Tibial artery (tissue), 4 donors: ENCODE measurements at places on chromosomes 5 and 9.

- no peak overlapping the region for H3K4me3 ChIP-seq
- H3K27me3 ChIP-seq = no peaks in the 10 kb centered on the region
- no peaks in the 10 kb centered on the region for H3K36me3 ChIP-seq
Observed at GRCh38 chr9:102514541-102514940, 480.6 kb upstream of the CYLC2 start.

DNA sequence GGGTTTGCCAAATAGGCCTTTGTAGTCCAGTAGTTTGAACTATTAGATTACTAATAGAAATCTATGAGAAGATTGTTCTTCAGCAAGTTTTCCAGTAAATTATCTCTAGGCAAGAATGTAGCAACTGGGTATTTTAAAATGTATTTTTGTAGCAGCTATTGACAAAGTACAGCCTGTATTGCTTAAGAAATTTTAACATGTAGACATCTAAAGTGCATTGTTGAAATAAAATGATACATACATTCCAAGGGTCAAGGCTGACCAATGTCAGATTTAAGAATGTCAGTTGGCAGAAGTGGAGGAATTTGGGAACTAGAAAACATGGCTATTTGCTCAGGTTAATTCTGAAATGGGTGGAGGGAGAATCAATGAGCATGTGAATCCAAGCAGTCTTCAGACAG, 57.5 kb upstream of the ZSWIM6 start:
- H3K27me3 ChIP-seq = no peaks in the 10 kb centered on the region
- DNase-seq = no peak
- H3K4me1 ChIP-seq = no peaks in the 10 kb centered on the region
- no peaks in the 10 kb centered on the region for H3K36me3 ChIP-seq
- H3K27ac ChIP-seq = no peak overlapping the region

- H3K36me3 ChIP-seq = peaks cover 64% of the 10 kb centered on the region
- peaks cover 100% of the 10 kb centered on the region for H3K4me1 ChIP-seq
- H3K27ac ChIP-seq = peak overlapping the region; percentile 93
- no peak for DNase-seq
Observed at GRCh38 chr9:95085036-95085770, 232.3 kb downstream of the FANCC start.

DNA sequence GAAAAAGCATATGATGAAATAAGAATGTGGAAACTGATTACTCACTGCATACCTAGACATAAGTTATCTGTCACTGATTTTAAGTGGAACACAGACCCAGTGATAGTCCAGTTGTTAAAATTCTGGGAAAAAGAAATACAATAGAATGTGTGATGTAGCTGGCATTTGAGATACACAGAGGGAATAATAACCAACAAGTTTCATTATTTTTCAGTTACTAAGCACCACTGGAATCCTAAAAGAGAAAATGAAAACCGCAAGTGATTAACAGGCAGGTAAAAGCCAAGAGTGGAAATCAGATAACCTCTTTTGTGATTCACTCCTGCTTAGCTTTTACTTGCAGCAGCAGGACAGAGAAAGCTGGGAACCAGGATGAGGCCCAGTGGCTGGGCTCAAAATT, 994.0 kb upstream of the SEMA6A start:
- no peak for DNase-seq
- no peaks in the 10 kb centered on the region for H3K27me3 ChIP-seq
- no peaks in the 10 kb centered on the region for H3K36me3 ChIP-seq

DNA sequence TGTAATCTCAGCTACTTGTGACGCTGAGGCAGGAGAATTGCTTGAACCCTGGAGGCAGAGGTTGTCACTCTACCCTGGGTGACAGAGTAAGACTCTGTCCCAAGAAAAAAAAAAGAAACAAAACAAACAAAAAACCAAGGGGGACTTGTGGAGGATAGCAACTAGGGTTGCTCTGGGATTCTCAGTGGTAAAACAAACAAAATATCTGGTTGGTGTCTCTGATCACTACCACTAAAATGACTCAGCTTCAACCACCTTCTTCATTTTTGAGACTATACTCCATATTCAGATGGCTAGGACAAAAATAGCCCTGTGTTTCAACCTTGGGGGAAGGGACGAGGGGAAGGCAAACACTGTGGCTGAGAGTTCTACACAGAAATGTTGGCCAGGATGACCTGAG, 110.3 kb downstream of the ARRDC3 start:
- H3K4me1 ChIP-seq = no peaks in the 10 kb centered on the region
- no peak for DNase-seq
- H3K36me3 ChIP-seq = no peaks in the 10 kb centered on the region
- H3K27ac ChIP-seq = no peak overlapping the region
- no peaks in the 10 kb centered on the region for H3K27me3 ChIP-seq
- no peak overlapping the region for H3K4me3 ChIP-seq

DNA sequence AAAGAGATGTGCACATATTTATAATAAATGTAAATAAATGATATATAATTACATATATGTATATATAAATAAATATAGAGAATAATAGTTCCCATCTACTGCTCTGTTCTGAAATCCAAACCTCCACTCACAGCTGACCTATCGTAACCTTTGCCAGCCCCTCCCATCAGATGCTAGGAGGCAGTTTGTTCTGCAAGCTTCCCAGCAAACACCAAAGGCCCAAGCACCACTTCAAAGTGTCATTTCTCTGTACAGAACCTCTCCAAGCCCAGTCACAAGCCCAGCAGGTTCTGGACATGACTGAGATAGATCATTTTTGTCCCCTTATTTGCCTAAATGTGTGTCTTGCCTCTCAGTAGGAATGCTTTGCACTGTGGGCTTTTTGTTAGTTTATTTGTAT, 62.4 kb downstream of the MFAP3 start:
- H3K4me1 ChIP-seq = no peaks in the 10 kb centered on the region
- no peak for DNase-seq
- H3K27me3 ChIP-seq = no peaks in the 10 kb centered on the region
- H3K27ac ChIP-seq = no peak overlapping the region

DNA sequence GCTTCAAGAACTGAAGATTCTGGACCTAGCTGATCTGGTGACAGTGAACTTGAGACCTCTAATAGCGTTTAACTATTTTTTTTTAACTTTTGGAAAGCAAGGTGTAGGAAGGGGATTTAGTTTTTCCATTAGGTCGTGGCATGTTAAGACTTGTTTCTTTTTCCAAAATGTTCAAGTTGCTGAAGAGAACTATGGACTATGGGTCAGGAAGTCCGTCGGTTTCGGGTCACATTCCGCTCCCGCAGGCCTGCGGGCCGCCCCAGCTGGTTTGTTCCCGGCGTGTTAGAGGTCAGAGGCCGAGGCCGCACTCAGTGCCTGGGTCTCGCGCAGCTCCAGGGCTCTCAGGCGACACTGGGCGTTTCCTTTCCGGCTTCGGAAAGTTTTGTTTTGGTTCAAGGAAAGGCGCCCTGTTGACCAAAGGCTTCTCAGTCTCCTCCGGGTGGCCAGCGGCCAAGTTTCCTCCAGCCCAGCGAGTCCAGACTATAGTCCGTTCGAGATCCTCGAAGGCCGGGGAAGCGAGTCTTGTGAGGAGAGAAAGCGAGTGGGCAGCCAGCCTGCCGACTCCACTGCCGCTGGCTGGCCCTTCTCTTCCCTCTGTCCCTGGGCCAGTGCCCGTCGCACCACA, 586 bp upstream of the FCHO2 start:
- H3K4me3 ChIP-seq = peak overlapping the region; percentile 87
- H3K4me1 ChIP-seq = no peaks in the 10 kb centered on the region
- no peaks in the 10 kb centered on the region for H3K36me3 ChIP-seq
- peak overlapping the region; percentile 98 for H3K27ac ChIP-seq
- DNase-seq = no peak
- no peaks in the 10 kb centered on the region for H3K27me3 ChIP-seq

- no peaks in the 10 kb centered on the region for H3K27me3 ChIP-seq
- H3K27ac ChIP-seq = no peak overlapping the region
- peaks cover 81% of the 10 kb centered on the region for H3K4me1 ChIP-seq
- DNase-seq = no peak
- H3K4me3 ChIP-seq = no peak overlapping the region
Observed at GRCh38 chr9:136531186-136531903, 14.5 kb downstream of the NOTCH1 start.

DNA sequence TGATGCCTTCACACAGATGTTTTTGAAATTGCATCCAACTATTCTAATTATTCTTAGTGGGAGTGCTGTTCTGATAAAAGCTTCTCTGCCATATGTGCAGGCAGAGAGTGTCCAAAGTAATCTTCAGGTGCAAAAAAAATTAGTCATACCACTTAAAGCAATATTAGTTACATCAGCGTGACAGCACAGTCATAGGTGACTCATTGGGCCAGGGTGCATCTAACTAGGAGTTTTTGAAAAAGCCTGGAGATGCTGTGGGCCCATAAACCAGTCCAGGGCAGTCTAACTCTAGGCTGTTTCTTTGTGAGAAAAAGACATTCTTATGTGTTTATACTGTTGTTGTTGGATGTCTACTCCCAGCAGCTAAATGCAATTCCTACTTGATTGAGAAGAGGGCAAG, 33.0 kb upstream of the C6 start:
- no peaks in the 10 kb centered on the region for H3K4me1 ChIP-seq
- no peaks in the 10 kb centered on the region for H3K27me3 ChIP-seq
- H3K27ac ChIP-seq = no peak overlapping the region
- H3K4me3 ChIP-seq = no peak overlapping the region
- no peaks in the 10 kb centered on the region for H3K36me3 ChIP-seq

DNA sequence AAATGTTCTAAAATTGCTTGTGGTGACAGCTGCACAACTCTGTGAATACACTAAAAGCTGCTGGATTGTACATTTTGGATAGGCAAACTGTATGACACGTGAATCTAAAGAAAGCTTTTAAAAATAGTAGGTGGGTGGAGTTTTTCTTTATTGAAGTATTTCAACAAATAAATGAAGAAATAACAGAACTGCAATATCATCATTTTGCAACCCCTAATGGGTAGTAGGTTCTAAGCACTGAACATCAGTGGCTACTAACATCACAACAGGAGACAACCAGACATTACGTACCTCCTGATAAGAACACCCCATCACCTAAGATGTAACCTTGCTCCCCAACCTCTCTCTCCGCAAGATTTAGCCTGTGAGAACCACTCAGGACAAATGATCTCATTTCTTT, 38.6 kb downstream of the EPB41L4B start:
- H3K27ac ChIP-seq = no peak overlapping the region
- H3K4me3 ChIP-seq = no peak overlapping the region
- H3K27me3 ChIP-seq = no peaks in the 10 kb centered on the region
- H3K4me1 ChIP-seq = no peaks in the 10 kb centered on the region
- DNase-seq = no peak

DNA sequence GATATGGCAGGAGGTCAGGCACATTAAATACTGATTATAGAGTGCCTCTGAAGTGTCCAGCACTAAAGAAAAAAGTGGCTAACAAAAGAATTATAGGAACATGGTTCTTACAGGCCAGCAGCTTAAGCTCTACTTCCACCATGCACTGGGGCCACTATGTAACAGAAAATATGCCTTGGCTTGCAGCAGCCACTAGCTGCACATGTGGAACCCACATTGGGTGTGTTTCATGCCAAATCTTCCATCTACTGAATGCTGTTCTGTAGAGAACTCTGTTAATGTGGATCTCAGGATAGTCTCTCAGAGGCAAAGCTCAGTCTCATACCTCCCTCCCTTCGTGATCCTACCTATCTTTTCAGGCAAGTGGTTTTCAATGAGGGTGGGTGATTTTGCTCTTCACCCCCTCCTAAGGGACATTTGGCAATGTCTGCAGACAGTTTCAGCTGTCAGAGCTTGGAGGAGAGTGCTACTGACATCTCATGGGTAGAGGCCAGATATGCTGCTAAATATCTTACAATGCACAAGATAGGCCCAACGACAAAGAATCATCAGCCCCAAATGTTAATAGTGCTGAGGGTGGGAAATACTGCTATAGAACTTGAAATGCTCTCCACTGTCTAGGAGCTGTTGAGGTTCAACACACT, 218.9 kb downstream of the TARS1 start:
- no peaks in the 10 kb centered on the region for H3K27me3 ChIP-seq
- H3K4me3 ChIP-seq = no peak overlapping the region
- H3K27ac ChIP-seq = no peak overlapping the region
- DNase-seq = no peak

DNA sequence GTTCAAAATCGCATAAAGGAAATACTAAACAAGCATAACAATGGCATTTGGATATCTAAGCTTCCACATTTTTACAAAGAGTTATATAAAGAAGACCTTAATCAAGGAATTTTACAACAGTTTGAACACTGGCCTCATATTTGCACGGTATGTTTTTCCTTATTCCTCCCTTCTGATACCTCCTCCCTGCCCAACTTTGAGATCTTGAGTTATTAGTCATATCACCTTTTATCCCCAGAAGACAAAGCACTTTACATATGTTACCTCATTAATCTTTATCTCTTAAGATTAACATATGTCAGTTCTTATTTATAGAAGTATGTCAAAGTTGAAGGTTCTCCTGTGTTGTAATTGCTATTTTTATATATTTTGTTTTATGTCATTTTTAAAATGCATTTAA, 29.8 kb downstream of the TDRD7 start:
- no peak for DNase-seq
- H3K4me1 ChIP-seq = no peaks in the 10 kb centered on the region
- peaks cover 17% of the 10 kb centered on the region for H3K36me3 ChIP-seq
- H3K27me3 ChIP-seq = no peaks in the 10 kb centered on the region
- H3K4me3 ChIP-seq = no peak overlapping the region

DNA sequence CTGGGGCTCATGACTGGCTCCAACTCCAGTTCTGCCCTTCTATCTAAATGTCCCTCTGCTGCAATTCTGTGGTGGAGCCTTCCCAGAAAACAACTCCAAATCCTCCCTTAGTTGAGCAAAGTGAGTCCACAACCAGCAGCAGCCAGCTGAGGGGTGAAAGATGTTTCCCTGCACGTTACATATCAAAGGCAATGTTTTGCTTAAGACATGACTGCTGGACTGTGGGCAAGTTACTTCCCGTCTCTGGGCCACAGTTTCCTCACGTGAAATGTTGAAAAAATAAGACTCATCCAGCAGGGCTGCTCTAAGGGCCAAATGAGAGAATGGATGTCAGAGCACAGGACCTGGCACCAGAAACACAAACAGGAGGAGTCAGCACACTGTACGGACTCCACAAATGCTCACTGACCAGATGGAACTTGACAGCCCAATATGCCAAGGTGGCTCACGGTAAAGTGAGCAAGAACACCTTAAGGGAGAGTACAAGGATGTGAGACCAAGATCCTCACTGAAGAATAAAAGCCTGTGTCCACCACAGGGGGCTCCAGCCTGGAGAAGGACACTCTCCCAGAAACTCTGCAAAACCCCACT, 138.4 kb upstream of the ABCA1 start:
- H3K27ac ChIP-seq = no peak overlapping the region
- H3K36me3 ChIP-seq = no peaks in the 10 kb centered on the region
- H3K4me3 ChIP-seq = no peak overlapping the region
- no peaks in the 10 kb centered on the region for H3K27me3 ChIP-seq
- H3K4me1 ChIP-seq = peaks cover 7% of the 10 kb centered on the region

GRCh38 chr9:1411826-1412225, 361.7 kb downstream of the DMRT2 start:
- DNase-seq = no peak
- no peaks in the 10 kb centered on the region for H3K4me1 ChIP-seq
- H3K36me3 ChIP-seq = no peaks in the 10 kb centered on the region
- H3K27me3 ChIP-seq = no peaks in the 10 kb centered on the region
- no peak overlapping the region for H3K4me3 ChIP-seq
- H3K27ac ChIP-seq = no peak overlapping the region
